ENCODE measurements at places on chromosomes 16 and 17.

- no peak for DNase-seq
These were observed 14.7 kb upstream of the ZNF469 start for GRCh38 chr16:88368036-88368435.

GRCh38 chr17:19387921-19388521 is 1.0 kb upstream of the MFAP4 start:
- no peak for DNase-seq

- no peak for DNase-seq
These were observed 1287.8 kb upstream of the CDH8 start for GRCh38 chr16:63323722-63324705.

- DNase-seq: no peak
These were observed 1.8 kb downstream of the KIAA0513 start for GRCh38 chr16:85029408-85029784.

DNA sequence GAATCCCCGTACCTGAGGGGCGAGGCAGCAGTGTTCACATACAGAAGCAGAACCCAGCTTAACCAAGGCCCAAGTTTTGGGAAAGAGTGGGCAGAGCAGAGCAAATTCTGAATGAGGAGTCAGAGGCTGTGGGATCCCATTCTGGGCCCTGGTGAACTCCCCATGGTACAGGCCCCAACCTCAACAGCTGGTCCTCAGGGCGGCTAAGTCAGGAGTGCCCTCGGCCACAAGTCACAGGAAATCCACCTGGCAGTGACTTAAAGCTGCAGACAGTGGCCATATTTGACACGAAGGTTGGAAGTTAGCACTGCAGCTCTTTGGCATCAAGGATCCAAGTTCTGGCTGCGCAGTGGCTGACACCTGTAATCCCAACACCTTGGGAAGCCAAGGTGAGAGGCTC is 237.1 kb downstream of the PARN start:
- no peak for DNase-seq

- no peak for DNase-seq
These were observed 5.3 kb upstream of the NTN3 start for GRCh38 chr16:2465653-2466415.

- DNase-seq: peak; percentile 86
These were observed 11.5 kb downstream of the FLII start for GRCh38 chr17:18246880-18247612.

- DNase-seq: no peak
These were observed 20.9 kb downstream of the COIL start for GRCh38 chr17:56939869-56940484.

GRCh38 chr17:14942526-14943190 is 322.5 kb downstream of the PMP22 start:
- no peak for DNase-seq

DNA sequence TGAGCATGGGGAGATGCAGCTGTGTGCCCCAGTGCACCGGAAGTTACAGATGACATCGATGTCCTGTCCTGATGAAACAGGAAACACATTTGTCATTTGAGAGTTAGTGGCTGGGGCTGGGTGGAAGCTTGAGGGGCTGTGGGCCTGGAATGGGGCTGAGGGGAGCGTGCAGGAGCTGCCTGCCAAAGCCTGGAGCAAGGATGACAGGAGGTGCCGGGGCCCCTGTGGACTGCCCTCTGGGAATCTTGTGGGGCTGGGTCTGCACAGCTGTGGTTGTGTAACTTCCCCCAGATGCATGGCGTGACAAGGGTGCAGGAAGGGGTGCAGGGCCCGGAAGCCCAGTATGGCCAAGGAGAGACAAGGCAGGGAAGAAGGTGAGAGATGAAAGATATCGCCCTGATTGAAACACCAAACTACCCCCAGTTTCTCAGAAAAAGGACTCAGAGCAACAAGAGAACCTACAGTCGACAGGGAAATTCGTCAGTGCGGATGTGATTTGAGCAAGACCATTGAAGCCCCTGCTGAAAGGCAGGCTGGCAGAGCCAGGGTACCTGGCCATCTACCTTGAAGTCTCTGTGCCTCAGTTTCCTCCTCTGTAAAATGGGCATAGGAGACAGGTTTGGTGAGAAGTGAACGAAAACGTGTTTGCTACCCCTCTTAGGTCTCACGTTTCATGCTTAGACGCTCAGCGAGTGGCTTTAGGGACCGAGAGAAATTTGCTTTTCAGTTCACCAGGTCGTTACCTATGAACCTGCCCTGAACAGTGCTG is 8.8 kb downstream of the MMP25 start:
- no peak for DNase-seq

DNA sequence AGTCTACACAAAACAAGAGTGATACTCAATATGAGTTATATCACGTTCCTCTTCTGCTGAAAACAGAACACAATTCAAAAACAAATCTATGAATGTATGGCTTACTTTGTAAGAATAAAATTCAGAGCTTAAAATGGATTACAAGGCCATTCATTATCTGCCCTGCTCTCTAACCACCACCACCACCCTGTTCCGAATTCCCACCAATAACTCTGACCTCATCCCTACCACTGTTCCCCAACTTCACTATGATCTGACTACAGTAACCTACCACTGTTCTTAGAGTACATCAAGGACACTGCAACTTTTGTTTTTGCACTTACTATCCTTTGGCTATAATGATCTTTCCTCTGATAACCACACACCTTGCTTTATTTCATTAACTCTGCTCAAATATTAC is 21.3 kb downstream of the FBXL20 start:
- DNase-seq: no peak

DNA sequence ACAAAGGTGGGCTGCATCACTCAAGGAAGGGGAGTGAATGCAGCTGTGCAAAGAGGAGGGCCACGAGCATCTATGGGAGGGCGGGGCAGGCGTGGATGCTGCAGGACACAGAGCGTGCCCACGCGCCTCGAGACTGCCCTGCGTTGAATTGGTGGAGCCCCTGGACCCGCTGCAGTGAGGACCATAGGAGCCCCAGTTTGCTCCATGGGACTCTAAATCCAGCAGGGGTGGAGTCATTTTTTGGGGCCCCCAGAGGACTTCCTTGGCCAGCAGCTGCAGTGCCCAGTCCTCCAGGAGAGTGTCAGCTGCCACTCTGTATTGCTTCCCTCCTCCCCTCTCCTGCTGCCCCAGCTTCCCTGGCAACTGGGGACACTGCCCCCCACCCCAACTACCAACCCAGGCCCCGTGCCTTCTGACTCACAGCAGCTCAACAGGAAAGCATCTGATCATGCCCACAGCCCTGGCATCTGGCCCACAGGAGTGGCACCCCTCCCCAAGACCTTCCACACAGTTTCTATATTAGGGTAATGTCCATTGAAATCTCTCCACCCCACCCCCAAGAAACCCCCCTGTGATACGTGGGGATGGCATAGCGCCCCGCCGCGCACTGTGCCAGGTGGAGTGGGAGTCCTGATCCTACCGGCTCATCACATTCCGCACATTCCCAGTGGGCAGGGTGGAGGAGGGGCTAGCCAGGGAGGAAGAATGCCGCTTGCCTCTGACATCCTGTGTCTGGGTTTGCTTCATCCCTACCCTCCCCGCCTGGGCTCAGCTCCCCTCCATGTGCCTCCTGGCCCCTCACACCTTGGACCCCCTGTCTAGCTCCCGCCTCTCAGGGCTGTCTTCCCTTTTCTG is 27.8 kb upstream of the ITGA3 start:
- peak; percentile 78 for DNase-seq

GRCh38 chr16:21720533-21720932 is 56.8 kb downstream of the OTOA start:
- DNase-seq: no peak
